ENCODE measurements at places on chromosomes 7 and 10.

DNA sequence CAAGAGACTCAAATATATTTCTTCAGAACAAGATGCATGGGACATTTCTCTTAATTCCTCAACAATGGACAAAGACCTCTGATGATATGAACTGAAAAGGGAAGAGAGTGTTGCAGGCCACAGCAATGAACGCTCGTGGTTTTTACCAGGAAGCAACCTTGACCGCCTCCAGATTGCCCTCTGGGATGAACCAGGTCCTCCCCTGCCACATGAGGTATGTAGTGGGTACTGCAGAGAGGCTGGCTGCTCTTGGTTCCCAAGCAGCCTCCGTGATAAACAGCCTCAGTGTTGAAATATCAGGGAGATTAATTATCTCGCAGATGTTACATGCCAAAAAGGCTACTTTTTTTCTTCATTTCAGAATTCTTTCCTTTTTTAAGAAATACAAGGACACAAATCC is 338.8 kb downstream of the ELMO1 start:
- DNase-seq = no peak

DNA sequence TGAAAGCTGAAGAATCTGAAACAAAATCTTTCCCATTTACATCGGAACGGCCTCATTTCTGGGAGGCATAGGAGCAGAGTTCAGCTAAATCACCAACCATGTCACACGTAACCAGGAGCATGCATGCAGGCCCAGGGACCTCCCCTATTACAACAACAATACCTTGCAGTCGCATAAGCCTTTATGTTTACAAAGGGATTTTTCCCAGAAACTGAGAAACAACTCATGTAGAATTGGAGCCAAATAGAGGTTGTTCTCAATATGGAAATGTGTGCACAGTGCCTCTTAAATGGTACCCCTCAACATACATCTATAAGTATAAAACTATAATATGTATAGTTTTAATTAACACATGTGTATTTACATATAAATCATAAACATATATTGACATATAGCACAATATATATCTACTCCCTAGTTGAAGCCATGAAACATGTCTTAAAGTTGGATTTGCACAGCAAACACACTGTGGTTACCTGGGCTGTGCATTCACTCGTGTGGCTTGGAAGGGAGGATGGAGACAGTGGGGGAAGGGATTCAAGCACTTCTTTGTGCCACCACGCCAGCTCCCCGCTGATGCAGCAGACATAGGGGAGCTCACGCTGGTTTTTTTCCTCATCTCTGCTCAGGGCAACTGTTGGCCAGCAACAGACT is 35.0 kb upstream of the DGKI start:
- no peak for DNase-seq

DNA sequence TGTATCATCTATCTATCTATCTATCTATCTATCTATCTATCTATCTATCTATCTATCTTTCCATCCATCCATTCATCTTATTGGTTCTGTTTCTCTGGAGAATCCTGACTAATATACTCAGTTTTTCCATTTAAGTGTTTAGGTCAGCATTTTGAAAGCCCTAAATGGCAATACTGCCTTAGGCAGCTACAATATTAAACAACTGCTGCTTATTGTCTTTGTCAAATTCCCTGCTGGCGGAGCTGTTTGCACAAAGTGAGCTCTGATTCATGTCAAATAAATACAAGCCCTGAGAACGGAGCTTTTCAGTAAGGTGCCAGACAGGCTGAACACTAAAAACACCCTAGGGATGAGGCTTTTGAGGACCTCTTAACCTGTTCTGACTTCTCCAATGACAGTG is 7.1 kb upstream of the KLHL7 start:
- no peak for DNase-seq

GRCh38 chr7:101912716-101913110 is 95.3 kb downstream of the CUX1 start:
- DNase-seq = no peak

- no peak for DNase-seq
Observed at GRCh38 chr10:12981570-12981969, 19.9 kb downstream of the CCDC3 start.

GRCh38 chr7:150954201-150954985 is 23.7 kb downstream of the KCNH2 start:
- no peak for DNase-seq

- DNase-seq = peak; percentile 43
Observed at GRCh38 chr10:60480865-60481563, 91.3 kb upstream of the ANK3 start.

- DNase-seq = no peak
Observed at GRCh38 chr10:43865265-43866135, 216.8 kb upstream of the ZNF32 start.

DNA sequence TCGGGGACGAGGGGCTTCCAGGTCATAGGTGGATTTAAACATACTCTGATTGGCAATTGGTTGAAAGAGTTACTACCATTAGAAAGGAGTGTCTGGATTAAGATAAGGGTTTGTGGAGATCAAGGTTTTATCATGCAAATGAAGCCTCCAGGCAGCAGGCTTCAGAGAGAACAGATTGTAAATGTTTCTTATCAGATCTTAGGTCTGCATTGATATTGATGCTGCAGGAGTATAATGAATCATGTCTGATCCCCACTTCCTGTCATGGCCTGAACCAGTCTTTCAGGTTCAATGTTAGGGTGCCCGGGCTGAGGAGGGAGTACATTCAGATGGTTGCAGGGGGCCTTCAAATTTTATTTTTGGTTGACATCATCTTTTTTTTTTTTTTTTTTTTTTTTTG is 51.4 kb downstream of the SH3PXD2A start:
- no peak for DNase-seq

GRCh38 chr7:156655983-156656382 is 15.4 kb downstream of the RNF32 start:
- no peak for DNase-seq

GRCh38 chr10:88835910-88836221 is 15.8 kb downstream of the ANKRD22 start:
- no peak for DNase-seq

GRCh38 chr10:71205468-71205867 is 6.9 kb upstream of the UNC5B start:
- no peak for DNase-seq

DNA sequence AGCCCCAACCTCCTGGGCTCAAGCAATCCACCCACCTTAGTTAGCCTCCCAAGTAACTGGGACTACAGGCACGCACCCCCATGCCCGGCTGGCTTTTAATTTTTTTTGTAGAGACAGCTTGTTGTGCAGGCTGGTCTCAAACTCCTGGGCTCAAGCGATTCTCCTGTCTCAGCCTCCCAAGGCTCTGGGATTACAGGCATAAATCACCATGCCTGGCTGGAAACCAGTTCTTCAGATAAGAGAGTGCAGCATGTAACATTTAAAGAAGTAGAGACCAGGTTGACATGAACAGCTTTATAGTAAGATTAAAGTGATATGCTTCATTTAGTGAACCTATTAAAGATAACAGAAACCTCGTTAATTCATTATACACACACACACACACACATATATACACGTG is 167.9 kb upstream of the KAT6B start:
- DNase-seq = no peak

GRCh38 chr7:146331369-146331768 is 214.8 kb downstream of the CNTNAP2 start:
- no peak for DNase-seq

DNA sequence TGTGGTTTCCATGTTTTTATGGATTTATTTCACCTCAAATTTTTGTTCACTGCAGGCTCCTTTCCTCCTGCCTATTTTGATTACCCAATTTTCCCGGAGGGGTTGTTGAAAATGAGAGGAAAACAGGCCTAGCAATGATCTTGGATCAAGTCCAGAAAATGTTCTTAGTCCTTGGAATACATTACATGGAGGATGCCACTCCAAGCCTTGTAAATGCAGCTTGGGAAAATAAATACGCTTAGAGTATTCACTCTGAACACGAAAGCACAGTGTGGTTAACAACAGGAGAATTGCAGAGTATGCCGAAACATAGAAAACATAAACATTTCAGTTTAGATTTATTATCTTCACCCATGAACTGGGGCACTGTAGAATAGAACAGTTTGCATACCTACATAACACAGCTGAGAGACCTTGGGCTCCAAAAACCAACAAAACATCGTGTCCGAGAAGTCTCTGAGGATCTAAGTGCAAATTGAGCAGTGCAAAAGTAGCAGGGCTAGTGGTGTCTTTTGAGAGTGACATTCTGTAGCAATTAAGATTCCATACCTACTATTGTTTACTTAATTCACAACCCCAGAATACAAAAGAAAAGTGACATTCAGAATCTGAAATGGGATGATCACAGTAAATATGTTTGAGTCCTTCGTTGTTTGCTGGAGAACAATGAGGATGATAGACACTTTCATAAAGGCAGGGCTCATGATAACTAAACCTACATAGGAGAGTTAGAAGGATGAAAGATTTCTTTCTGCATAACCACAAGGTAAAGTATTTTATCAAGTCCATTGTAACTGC is 7.6 kb upstream of the CD36 start:
- DNase-seq = no peak

DNA sequence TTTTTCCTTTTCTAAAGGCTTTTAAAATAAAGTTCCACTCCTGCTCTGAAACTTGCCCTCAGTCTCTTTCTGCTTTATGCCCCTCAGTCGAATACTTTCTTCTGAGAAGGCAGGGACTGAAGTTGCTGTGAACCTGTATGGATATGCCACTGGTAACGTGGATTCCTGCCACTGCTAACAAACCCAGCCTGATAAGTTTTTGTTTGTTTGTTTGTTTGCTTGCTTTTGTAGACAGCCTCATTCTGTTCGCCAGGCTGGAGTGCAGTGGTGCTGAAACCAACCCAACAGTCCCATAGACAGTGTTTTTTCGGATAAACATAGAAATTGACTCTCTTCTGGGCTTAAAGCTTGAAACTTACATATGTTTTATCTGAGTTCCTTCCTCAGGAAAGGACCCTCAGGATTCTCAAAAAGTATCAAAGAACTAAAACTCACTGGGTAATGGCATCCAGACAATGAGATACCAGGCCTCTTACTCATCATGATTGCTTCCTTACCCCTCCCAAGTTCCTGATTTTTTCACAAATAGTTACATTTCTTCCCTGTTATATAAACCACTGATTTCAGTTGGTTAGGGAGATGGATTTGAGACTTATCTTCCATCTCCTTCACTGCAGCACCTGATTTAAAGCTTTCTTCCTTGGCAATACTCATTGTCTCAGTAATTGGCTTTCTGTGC is 273.6 kb downstream of the SDHAF3 start:
- no peak for DNase-seq

GRCh38 chr7:74449809-74450397 is 3.8 kb upstream of the GTF2IRD1 start:
- DNase-seq = peak; percentile 45

DNA sequence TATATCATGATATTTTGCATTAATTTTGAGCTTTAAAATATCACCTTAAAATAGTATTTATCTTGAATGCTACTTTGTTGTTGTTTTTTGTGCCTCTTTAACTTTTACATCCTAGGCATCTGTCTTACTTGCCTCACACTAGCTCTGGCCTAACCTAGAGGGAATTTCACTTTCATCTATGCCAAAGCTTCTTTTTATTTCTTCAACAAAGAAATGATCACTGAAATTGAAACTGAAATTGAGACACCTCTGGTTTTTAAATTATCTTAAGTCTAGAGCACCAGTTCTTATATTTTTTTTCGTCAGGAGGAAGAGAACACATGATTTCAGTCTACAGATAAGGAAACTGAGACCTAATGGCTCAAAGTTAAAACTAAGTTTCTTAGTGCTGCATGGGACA is 3.5 kb upstream of the SCIN start:
- DNase-seq = no peak

- no peak for DNase-seq
Observed at GRCh38 chr10:97991871-97992270, 38.5 kb downstream of the CRTAC1 start.

GRCh38 chr10:2246747-2247146 is 509.4 kb upstream of the ADARB2 start:
- no peak for DNase-seq

GRCh38 chr10:68462536-68462935 is 9.2 kb downstream of the DNA2 start:
- DNase-seq = no peak

DNA sequence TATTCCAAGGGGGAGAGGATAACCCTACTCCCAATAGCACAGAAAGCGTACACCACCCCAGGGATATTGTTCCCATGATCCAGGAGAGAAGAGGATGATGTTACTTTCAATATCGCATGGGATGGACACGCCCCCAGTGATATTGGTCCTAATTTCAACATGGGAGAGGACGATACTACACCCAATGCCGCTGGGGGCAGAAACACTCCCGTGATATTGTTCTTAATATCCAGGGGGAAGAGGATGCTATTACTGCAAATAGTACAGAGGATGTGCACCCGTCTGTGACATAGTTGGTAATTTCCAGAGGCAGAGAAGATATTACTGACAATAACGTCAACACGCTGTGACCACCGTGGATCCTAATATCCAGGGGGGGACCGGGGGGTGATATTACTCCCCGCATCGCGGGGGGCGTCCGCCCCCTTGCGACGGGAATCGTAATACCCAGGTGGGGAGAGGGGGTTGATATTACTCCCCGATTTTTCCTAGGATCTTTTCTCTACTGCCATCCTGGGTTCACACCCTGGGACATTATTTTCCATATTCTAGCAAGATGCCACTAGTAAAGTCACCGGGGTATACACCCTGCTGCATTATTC is 16.6 kb downstream of the MEIG1 start:
- DNase-seq = no peak

DNA sequence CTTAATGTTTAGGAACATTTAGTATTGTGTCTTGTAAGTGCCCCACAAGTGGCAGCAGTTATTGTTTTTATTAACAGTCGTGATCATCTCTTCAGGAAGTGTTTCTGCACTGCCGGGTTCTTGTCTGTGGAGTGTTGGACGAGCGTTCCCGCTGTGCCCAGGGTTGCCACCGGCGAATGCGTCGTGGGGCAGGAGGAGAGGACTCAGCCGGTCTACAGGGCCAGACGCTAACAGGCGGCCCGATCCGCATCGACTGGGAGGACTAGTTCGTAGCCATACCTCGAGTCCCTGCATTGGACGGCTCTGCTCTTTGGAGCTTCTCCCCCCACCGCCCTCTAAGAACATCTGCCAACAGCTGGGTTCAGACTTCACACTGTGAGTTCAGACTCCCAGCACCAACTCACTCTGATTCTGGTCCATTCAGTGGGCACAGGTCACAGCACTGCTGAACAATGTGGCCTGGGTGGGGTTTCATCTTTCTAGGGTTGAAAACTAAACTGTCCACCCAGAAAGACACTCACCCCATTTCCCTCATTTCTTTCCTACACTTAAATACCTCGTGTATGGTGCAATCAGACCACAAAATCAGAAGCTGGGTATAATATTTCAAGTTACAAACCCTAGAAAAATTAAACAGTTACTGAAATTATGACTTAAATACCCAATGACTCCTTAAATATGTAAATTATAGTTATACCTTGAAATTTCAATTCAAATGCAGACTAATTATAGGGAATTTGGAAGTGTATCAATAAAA is 22.2 kb downstream of the PLA2G12B start:
- DNase-seq = no peak
